Right atrium auricular region (tissue), 2 donors: ENCODE measurements at places on chromosomes 5 and 9. TPM values are rescaled to one million over a fixed set of nuclear protein-coding genes. Genes with fewer than 3 reads are reported as not detected.

DNA sequence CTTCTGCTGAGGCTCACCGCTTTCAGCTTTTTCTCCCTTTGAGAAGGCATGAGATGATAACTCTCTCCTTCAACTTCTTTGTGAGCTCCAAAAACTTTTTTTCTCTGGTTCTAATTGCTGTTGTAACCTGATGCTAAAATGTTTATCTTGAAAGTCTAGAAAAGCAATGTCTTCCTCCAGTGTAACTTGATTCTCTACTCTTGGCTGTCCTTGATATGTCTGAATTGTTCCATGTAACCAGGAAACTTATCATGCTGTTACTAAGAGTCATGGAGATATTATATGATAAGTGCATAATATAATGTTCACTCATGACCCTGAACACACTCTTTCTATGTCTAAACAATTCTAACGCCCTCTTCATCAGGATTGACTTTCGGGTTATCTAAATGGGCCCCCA is 128.0 kb upstream of the ABCA1 start:
- no peak for DNase-seq

DNA sequence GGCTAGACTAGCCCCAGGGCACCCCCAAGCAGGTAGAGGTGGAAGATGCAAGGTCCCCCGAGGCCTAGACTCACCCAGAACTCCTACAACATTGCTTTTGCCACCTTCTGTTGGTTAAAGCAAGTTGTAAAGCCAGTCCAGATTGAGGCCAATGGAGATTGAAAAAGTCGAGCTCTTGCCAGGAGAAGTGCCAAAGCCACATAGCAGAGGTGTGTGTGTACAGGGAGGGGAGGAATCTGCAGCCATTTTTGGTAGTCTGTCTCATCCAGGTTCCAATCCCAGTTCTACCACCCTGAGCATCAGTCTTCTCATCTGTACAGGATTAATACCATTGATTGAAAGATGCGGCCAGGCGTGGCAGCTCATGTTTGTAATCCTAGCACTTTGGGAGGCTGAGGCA is 12.3 kb upstream of the URM1 start:
- no peak for DNase-seq

Gene ZFP2
- total RNA-seq = 0.43 TPM

- no peak for DNase-seq
Measured at GRCh38 chr5:43704243-43704642, 101.3 kb downstream of the NNT start.

Gene ADRB2
- 7.3 TPM for total RNA-seq

DNA sequence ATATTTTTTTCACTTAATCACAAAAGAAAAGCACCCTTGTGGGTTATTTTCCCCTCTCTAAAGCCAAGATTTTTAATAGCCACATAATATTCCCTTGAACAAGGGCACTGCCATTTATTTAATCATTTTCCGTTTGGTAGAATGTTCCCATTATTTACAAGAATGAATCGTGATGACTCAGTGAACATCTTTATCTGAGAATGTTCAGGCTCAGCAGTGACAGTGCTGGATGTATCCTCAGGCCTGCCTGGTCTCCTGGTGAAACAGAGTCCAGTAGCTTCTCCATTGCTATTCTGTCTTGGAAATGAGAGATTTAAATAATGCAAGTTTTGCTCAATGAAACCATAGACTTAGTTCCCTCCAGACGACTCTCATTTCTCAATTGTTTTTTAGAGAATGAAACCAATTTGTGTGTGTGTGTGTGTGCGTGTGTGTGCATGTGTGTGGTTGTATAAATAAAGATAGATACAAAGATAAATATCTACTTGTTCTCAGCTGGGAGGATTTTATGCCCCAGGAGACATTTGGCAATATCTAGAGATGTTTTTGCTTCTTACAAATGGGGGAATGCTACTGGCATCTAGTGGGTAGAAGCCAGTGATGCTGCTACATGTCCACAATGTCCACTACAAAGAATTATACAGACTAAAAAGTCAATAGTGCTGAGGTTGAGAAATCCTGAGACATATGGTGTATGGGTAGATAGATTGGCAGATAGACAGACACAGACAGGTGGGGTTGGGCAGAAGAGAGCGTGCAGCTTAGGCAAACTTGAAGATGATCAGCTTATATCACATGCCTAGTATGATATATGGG is 55.0 kb downstream of the PAPPA start:
- DNase-seq = no peak

GRCh38 chr5:143062379-143062778 is 292.2 kb downstream of the ARHGAP26 start:
- DNase-seq = no peak

GRCh38 chr9:9112001-9112720 is 1312.6 kb upstream of the DMAC1 start:
- DNase-seq = no peak

Gene PCDHGA10
- 3.1 TPM for total RNA-seq

- no peak for DNase-seq
Measured at GRCh38 chr5:17991775-17992174, 357.5 kb downstream of the TAF11L14 start.

GRCh38 chr9:120583958-120584369 is 4.0 kb upstream of the CDK5RAP2 start:
- peak; percentile 62 for DNase-seq

- no peak for DNase-seq
Measured at GRCh38 chr9:87587356-87587745, 89.7 kb downstream of the DAPK1 start.

DNA sequence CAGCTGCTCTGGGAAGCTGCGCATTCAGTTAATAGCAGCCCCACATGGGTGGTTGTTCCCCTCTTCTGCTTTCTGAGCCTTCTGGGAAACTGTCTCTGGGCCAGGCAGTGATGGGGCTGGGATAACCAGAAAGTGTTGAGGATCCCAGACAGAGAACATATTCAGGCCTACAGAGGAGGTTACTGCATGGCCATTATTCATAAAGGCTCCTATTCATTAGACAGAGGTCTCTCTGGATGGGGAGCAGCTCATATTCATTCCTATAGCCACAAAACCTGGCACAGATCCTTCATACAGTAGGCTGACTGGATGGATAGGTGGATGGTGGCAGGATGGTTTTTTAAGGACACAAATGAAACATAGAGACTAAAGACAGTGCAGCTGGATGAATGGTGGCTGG is 76.3 kb downstream of the HSPA4 start:
- DNase-seq = no peak

DNA sequence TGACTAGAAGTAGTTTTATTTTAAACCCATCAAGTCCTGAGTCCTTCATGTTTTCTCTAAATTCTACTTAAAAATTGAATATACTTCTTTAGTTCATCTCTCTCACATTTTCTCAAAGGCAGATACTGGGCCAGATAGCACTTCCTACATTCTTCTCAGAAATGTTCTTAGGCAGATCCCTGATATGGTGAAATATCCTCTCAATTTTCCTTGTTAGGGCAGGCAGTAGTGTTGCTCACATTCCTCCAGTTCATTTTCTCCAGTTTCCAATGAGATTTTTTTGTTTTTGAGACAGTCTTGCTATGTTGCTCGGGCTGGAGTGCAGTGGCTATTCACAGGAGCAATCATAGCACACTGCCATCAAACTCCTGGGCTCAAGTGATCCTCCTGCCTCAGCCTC is 5.7 kb downstream of the GCNT1 start:
- DNase-seq = no peak

Gene PCDHA1
- not detected for total RNA-seq

DNA sequence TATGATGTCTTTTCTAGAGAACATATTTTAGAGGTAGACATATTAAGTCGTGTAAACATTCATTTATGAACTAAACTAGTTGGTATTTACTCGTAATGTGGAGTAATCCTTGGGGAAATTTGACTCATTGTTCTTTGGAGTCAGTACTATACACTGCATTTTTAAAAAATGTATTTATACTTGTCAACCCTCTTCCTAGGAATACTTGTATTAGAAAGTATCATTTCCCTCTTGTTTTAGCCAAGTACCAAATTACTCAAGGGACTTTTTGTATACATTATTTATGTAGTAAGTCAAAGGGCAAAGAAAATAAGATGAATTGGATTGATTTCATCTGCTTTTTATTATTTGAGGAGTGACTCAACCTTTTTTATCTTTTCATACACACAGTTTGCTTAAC is 248.1 kb upstream of the IZUMO3 start:
- DNase-seq = no peak

DNA sequence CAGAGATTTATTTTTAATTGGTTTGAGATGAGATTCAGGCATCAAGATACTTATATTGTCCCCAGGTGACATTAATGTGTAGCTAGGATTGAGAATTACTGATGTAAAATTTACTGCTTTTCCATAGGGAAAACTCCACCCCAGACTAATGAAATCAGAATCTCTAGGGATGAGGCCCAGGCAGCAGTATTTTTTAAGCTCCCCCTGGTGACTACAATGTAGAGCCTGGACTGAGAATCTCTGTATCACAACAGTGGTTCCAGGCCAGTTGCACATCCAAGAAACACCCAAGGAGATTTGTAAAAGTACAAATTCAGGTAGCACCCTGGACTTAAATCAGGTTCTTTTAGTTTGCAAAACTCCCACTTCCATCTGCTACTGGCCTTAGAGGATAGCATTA is 185.7 kb downstream of the MARCHF11 start:
- no peak for DNase-seq

GRCh38 chr5:98158440-98158839 is 615.0 kb upstream of the RGMB start:
- no peak for DNase-seq

DNA sequence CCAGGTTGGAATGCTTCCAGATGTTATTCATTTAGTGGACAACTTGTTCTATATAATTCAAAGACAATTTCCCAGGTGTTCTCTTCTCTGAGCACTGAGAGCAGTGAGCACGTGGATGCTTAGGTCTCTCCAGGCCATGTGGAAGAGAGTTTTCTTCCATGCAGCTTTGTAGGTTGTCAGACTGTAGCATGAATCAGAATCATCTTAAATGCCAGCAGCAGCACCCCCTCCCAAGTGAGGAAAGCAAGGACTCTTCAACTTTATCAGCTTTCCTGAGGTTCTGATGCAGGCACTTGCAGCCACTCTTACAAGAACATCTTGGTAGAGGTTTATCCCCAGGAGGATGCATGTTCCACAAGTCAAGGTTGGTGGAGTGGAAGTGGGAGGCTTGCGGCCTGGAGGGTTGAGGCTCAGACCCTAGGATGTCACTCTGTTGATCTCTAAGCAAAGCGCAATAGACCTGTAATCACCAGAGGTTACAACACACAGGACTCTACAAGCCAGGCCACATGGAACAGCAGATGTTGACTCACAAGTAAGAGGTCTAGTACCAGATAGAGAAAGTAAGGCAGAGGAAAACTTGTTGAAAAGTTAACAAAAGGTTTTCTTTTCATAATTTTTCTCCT is 47.7 kb downstream of the UGCG start:
- no peak for DNase-seq

- DNase-seq = no peak
Measured at GRCh38 chr9:6355728-6356127, 27.6 kb downstream of the TPD52L3 start.

GRCh38 chr5:9015937-9016270 is 530.0 kb downstream of the SEMA5A start:
- DNase-seq = no peak

DNA sequence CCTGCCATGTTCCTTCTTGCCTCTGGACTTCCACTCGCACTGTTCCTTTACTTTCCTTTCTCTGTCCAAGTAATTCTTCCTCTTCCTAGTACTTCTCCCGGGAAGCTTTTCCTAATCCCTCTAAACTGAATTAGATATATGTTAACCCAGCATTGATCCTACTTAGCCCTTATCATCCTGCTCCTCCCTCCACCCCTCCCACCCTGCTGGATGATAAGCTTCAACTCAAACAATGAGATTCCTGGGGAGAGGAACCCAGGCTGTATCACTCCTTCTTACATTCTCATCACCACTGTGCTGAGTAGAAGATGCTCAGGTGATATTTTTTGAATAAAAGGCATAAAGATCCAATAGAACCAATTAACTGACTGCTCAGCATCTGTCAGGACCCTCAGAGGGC is 45.7 kb downstream of the CDK5RAP2 start:
- DNase-seq = no peak

Gene SNX30
- 5.0 TPM for total RNA-seq

- DNase-seq = no peak
Measured at GRCh38 chr5:101904736-101905135, 391.3 kb downstream of the SLCO4C1 start.

- no peak for DNase-seq
Measured at GRCh38 chr5:52693280-52693679, 94.4 kb upstream of the ITGA1 start.

DNA sequence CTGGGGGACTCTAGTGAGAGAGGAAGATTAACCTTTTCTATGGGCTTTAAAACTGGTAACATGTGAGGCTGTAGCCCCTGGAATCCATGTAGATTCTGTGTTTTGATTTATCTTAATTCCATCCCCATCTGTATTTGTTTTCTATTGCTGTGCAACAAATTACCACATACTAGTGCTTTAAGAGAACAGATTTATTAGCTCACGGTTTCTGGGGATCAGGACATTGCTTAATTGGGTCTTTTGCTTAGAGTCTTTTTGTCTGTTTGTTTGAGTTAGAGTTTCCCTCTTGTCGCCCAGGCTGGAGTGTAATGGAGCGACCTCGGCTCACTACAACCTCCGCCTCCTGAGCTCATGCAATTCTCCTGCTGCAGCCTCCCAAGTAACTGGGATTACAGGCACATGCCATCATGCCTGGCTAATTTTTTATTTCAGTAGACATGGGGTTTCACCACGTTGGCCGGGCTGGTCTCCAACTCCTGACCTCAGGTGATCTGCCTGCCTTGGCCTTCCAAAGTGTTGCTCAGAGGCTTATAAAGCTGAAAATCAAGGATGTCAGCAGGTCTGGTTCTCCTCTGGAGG is 29.9 kb upstream of the GNA14 start:
- DNase-seq = no peak

- no peak for DNase-seq
Measured at GRCh38 chr9:92763721-92764380, 782 bp downstream of the BICD2 start.

DNA sequence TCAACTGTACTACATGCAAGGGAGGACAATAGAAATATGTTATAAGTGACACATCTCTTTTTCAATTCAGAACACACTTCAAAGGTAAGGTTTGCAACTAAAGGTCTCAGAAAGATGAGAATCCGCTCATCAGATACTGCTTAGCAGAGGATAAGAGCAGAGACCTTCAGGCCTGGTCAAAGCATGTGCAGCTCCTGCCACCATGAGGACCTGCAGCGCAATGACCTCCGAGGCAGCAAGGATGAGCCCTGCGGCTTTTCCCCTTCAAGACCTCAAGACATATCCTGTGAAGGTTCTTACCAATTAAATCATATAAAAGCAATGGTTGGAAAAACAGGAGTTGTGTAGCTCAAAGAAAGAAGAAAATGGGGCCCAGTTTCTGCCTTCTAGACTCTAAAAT is 135.8 kb downstream of the TRIM36 start:
- no peak for DNase-seq
